ENCODE measurements at places on chromosomes 4 and X.

DNA sequence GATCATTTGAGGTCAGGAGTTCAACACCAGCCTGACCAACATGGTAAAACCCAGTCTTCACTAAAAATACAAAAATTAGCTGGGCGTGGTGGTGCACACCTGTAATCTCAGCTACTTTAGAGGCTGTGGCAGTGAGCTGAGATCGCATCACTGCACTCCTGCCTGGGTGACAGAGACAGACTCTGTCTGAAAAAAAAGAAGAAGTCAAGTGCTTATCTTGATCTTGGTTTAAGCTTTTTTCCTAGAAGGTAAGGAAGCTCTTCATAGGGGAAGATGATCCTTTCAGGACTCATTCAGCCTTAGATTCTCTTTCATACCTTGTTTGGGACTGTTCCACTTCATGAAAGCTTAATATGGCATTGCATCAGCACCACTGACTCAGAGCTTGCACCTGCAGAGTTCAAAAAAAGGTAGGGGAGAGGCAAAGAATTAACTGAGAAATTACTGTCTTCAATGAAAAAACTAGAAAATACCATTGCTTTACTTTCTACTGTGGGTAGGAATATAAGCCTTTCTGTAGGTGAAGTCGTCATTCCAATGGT is 70.8 kb upstream of the EPGN start:
- no peaks in the 10 kb centered on the region for H3K36me3 ChIP-seq
- no peak for DNase-seq
- no peaks in the 10 kb centered on the region for H3K27me3 ChIP-seq
- H3K27ac ChIP-seq = no peak overlapping the region
- H3K4me1 ChIP-seq = no peaks in the 10 kb centered on the region

DNA sequence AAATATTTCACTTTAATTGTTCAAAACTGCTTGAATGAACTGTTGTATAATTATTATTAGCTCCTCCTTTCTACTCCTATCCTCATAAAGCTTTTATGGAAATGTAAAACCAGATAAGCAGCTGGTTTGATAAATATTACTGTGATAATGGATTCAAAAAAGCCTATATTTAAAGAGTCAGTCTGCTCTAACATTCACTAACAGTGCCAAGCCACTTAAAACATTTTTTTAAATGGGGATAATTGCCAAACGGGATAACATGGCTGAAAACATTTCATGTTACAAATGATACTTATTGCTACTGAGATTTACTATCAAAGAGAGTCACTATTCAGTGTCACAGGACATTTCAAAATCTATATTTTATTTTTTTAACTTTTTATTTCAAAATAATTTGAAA is 17.4 kb downstream of the ARHGAP24 start:
- no peak overlapping the region for H3K4me3 ChIP-seq
- no peak for DNase-seq
- H3K4me1 ChIP-seq = no peaks in the 10 kb centered on the region
- H3K27me3 ChIP-seq = no peaks in the 10 kb centered on the region

DNA sequence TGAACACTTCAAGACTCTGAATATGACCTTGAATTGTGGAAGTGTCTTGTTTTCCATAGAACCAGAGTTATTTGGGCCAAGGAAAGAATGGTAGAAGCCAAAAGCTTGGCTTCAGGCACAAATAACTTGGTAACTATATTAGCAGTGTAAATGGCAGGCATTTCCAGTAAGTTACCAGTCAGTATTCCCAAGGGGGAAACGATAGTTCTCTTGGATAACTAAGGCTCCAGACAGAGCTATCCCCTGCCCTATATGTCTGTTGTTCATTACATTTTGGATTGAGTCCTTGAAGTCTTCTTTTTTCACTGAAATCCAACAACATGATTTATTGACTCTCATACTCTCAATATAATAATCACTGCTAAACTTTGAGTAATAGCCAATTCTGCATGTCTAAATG is 364.1 kb downstream of the MAGEB5 start:
- no peaks in the 10 kb centered on the region for H3K4me1 ChIP-seq
- no peak overlapping the region for H3K4me3 ChIP-seq
- no peaks in the 10 kb centered on the region for H3K27me3 ChIP-seq
- no peaks in the 10 kb centered on the region for H3K36me3 ChIP-seq
- DNase-seq = no peak

DNA sequence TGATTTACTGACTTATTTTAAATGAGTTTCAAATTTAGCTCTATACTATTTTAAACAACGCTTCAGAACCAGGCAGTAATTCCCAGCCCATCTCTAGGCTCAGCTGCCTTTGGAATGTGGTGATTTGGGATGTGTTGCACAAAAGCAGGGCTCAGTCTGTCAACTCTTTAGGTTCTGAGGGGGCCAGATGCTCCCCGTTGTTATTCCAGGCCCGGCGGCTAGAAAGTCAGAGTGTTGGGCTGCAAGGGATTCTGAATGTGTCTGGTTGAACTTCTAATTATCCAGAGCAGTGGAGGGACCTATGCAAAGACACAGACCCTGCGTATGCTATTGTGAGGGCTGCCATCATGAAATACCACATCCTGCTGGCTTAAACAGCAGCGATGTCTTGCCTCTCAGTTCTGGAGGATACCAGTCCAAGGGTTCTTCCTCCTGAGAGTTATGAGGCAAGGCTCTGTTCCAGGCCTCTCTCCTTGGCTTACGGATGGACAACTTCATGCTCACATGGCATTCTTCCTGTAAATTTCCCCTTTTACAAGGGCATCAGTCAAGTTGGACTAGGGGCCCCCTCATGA is 123.2 kb upstream of the TRIM2 start:
- H3K4me1 ChIP-seq = peaks cover 1% of the 10 kb centered on the region
- H3K27me3 ChIP-seq = peaks cover 23% of the 10 kb centered on the region
- no peaks in the 10 kb centered on the region for H3K36me3 ChIP-seq
- no peak overlapping the region for H3K27ac ChIP-seq
- no peak overlapping the region for H3K4me3 ChIP-seq

- no peaks in the 10 kb centered on the region for H3K36me3 ChIP-seq
- no peak overlapping the region for H3K4me3 ChIP-seq
- DNase-seq = peak; percentile 29
- H3K4me1 ChIP-seq = peaks cover 4% of the 10 kb centered on the region
Measured at GRCh38 chrX:13076176-13076961, 31.9 kb upstream of the FAM9C start.

GRCh38 chr4:71453531-71453930 is 114.7 kb downstream of the SLC4A4 start:
- DNase-seq = no peak
- H3K27me3 ChIP-seq = no peaks in the 10 kb centered on the region
- no peak overlapping the region for H3K27ac ChIP-seq
- H3K4me3 ChIP-seq = no peak overlapping the region
- H3K36me3 ChIP-seq = no peaks in the 10 kb centered on the region
- no peaks in the 10 kb centered on the region for H3K4me1 ChIP-seq

DNA sequence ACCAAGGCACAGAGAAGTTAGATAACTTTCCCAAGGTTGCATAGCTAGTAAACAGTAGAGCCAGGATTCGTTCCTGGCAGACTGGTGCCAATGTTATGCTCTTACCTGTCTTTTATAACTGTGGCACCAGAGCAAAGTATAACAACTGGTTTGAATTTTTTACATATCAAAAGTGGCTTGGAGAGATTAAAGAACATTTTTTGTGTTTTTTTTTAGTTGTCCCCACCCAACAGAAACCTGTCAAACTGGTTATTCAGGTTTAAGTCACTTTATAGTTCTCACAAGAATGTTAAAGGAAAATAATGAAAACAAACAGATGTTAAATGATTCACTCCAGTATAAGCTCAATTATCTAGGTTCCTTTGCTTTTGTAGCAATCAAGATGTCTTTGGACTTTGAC is 15.6 kb upstream of the FAM47E start:
- peaks cover 6% of the 10 kb centered on the region for H3K27me3 ChIP-seq
- H3K27ac ChIP-seq = no peak overlapping the region

DNA sequence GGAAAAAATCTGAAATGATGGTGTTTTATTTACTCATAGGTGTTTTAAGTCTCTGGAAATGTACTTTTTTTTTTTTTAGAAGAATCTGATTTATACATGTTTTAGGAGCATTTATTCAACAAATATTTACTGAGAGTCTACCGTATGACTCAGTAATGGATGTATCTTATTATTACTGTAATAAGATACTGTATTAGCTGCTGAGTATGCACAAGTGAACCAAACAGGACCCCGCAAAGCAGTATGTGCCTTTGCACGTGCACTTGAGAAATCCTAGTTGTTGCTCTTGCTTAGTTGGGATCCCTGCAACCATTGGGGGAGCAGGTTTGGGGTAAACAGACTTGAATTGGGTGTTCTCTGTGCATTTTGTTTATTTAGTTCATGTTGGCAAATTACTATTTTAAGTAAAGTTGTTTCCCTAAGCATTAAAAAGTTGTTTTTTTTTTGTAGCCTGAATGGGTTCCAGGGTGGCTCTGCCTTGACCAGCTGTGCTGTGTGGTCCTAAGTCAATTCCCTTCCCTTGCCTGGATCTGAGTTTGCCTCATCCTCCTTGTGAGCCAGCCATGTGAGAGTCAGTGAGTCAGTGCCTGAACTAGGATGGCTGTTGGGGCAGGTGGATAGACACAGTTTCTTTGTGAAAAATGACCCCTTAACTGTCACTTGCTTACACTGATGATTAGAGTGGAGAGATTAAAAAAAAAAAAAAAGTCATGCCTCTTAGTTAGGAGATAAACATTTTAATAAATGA is 27.7 kb downstream of the DCUN1D4 start:
- peaks cover 32% of the 10 kb centered on the region for H3K36me3 ChIP-seq
- no peaks in the 10 kb centered on the region for H3K27me3 ChIP-seq
- H3K4me3 ChIP-seq = no peak overlapping the region
- H3K27ac ChIP-seq = no peak overlapping the region

GRCh38 chr4:21893136-21893535 is 55.4 kb downstream of the KCNIP4 start:
- no peak overlapping the region for H3K27ac ChIP-seq
- H3K4me1 ChIP-seq = no peaks in the 10 kb centered on the region
- H3K27me3 ChIP-seq = no peaks in the 10 kb centered on the region
- H3K36me3 ChIP-seq = no peaks in the 10 kb centered on the region
- H3K4me3 ChIP-seq = no peak overlapping the region

DNA sequence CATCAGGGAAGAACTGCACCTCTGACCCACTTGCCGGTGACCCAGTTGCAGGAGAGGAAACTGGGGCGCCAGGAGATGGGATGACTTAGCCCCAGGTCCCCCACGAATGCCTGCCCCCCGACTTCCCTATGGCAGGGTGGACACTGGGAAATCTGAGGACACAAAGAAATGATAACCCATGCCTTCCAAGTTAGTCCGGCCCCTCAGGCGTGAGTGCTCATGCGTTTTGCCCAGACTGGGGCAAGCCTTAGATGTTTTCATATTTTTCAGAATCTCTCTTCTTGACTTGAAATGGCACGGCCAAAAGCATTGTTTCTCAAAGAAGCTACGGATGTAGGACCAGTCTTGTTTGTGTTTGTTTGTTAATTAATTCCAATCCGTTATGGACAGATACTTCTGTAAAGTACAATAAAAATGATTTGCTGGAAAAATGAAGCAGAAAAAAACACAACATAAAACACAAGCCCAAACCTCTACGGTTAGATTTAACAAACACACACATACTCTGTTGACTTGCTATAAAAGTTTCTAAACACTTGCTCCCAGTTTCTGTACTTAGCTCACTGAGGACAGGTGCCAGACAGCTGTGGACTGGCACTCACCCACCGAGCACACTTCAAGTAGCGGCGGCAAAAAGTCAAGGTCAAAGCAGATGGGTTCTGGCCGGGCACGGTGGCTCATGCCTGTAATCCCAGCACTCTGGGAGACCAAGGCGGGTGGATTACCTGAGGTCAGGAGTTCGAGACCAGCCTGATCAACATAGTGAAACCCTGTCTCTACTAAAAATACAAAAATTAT is 341.5 kb downstream of the BCOR start:
- peak overlapping the region; percentile 98 for H3K27ac ChIP-seq
- peaks cover 48% of the 10 kb centered on the region for H3K4me1 ChIP-seq
- H3K4me3 ChIP-seq = no peak overlapping the region
- H3K36me3 ChIP-seq = no peaks in the 10 kb centered on the region
- H3K27me3 ChIP-seq = no peaks in the 10 kb centered on the region

- no peak overlapping the region for H3K27ac ChIP-seq
- no peaks in the 10 kb centered on the region for H3K27me3 ChIP-seq
- no peak overlapping the region for H3K4me3 ChIP-seq
- no peaks in the 10 kb centered on the region for H3K36me3 ChIP-seq
Measured at GRCh38 chr4:180751009-180751408, 1492.2 kb upstream of the TENM3 start.

DNA sequence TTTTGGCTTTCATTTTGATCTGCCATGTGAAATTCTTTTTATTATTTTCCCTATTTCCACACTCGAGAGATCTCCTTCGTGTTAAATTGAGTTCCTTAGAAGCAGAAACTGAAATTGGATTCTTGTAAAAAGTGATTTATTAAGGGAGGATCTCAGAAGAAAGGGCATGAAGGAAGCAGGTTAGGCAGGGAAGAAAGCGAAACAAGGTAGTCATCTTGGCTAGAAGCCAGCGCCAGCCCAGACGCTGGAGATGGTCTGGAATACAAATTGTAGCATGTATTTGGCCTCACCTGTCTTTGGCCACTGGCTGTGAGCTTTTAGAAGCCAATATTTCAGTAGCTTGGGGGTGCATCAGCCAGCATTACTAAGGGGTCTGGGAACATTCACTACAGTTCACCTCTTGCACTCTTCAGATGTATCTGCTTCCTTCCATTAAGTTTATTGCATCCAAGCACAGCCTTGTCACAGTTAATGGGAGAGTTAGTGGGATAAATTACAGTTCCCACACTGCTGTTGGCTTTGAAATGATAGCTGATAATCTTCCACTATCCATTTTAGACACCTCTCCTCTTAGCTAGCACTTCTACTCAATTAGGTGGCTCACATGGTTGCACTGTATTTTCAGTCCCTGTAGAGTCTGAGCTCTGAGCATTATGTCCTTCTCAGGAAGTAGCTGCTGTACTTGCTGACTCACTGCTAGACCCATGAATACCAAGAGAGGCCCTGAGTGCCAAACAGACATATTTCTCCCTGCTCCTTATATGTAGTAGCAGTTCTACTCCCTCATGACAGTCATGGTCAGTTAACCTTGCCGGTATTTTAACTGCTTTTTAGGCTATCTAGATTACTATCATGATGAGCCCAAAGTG is 14.6 kb downstream of the GRXCR1 start:
- no peak overlapping the region for H3K4me3 ChIP-seq
- H3K27ac ChIP-seq = no peak overlapping the region
- no peaks in the 10 kb centered on the region for H3K4me1 ChIP-seq
- H3K36me3 ChIP-seq = no peaks in the 10 kb centered on the region

DNA sequence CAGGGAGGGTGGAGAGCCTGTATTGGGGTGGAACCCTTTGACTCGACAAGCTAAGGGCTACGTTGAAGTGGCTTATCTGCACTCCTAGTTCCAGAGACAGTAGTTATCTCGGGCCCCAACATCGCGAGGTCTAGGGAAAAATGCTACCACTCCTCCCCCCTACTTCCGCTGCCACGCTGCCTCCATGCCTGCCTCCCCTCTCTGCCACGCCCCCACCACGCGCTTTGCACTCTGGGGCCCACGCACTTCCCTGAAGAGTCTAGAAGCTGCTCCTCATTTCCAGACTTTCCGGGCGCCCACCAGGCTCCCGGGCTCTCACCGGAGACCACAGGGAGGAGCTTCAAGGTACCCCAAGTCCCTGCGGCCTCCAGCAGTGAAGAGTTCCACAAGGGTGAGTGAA is at the start of gene PASD1:
Gene PASD1 (plus strand): TSS at position 227 of the 400 bp plus-strand sequence. CDS start 37,879 bp downstream, outside the sequence.
- H3K27ac ChIP-seq = no peak within 1 kb of the TSS
- no peaks in the 10 kb centered on the region for H3K4me1 ChIP-seq
- H3K4me3 ChIP-seq = no peak within 1 kb of the TSS

Data from mesenchymal stem cell (in vitro differentiated cells and primary cell).